ENCODE measurements at places on chromosomes 12 and 14. TPM values are rescaled to one million over a fixed set of nuclear protein-coding genes. Genes with fewer than 3 reads are reported as not detected.

DNA sequence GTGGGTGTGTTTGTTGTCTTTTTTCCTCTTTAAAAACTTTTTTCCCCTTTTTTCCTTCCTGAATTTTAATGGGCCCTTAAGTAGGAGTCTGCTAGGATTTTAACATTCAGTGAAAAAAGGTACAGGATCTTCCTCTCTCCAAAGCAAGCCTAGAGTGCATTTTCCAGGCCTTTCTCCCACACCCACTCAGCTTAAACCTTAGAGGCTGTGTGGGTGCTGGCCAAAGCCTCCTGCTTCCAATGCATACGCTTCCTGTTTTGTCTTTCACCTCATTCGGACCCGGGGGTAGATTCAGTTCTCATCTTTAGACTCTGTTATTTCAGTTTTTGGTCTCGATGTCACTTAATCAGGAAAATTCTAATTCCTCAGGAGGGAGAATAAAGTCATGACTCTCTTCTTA, 51.2 kb downstream of the TMEM30B start:
- DNase-seq: no peak

Gene CLEC4C
- polyA plus RNA-seq: 1.9 TPM

- no peak for DNase-seq
These were observed 42.0 kb downstream of the GPHB5 start for GRCh38 chr14:63276492-63277342.

GRCh38 chr12:52366738-52367485, at the start of gene KRT85:
Gene KRT85, minus strand, starts transcription at chr12:52367481. Its CDS starts 76 bp downstream, at chr12:52367405.
- DNase-seq: no peak

DNA sequence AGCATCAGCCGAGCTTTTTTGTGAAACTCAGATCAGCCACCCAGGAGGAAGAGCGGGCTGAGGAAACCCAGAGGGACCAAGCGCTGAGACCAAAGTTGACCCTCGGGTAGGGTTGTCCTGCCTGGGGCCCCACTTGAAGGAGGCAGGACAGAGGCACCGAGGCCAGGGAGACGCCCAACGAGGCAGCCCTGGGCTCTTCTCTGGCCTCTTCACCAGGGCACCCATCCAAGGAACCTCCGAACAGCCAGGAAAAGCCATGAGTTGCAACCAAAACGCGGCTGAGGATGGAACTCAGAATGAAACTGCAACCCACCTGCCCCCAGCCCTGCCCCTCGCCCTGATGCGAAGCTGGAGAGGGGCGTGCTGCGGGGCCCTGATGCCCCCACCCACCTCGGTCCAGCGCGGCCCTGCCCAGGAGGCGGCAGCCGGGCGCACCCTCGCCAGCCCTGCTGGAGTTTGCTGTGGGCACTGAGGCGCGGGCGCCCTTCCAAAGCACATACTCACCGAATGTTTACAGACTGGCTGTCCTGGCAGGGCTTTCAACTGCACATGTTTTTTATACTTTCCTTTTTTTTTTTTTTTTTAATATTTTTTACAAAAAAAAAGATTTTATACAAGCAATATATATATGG, 41.9 kb downstream of the JDP2 start:
- DNase-seq: no peak

GRCh38 chr14:73751157-73751691, 37.0 kb upstream of the PNMA1 start:
- DNase-seq: no peak
